ENCODE measurements at places on chromosomes 6 and 20.

- no peak for DNase-seq
Measured at GRCh38 chr6:36717231-36717825, 19.7 kb downstream of the RAB44 start.

GRCh38 chr6:89888871-89889270, 5.4 kb upstream of the GJA10 start:
- DNase-seq: no peak

DNA sequence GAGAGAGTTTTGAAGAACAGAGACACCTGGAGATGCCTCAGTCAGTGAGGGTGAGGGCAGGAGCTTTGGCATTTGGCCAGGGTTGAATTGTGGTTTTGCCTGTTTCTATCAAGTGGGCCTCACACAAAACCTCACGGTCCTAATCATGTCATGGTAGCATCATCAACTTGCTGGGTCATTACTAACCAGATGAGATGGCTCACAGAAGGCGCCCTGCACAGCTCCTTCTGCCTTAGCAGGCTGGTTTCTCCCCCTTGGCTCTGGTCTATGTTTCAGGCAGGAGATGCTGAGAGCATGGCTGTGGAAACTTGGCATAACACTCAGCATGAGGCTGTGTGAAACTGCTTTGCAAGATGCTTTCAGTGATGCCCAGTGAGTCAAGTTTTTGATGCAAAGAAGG, 99.3 kb downstream of the LRRC1 start:
- DNase-seq: no peak

GRCh38 chr6:89555031-89555430, 83.5 kb downstream of the LYRM2 start:
- DNase-seq: no peak

- no peak for DNase-seq
Measured at GRCh38 chr20:38466171-38466570, 6.5 kb upstream of the RALGAPB start.

DNA sequence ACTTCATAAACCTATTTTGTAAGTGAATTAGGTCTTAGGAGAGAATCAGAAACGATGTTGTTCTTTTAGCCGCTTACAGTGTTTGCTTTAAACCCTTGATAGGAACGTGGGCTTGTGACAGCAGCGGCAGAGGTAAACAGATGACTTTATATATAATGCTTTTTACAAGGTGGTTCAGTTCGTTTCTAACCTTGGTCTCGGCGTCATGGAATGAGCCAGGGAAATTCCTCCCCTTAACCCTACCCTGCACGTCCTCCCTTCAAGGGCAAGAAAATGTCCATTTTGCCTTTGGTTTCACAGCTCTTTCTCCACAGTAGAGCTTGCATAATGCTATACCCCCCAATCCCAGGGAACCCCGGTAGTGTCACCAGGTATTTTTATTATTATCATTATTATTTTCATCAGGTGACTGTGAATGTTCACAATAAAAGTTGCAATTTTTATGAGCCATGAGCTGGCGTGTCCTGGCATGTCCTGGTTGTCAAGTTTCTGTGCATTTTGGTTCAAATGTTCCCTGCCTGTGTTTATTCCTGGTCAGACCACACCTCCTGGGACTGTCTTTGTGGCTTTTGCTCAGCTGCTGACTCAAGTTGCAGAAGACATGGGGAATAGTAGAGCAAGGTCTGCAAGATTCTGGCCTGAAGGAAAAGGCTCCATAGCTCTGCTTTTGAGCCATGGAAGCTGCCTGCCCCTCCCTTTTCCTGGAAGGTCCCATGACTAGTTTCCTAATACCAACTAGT, 112.8 kb upstream of the BMP2 start:
- no peak for DNase-seq
